ENCODE measurements at places on chromosomes 3 and 15. TPM values are rescaled to one million over a fixed set of nuclear protein-coding genes. Genes with fewer than 3 reads are reported as not detected.

Gene NR2E3
- 0.05 TPM for polyA plus RNA-seq

- DNase-seq = no peak
These were observed 21.4 kb downstream of the FEM1B start for GRCh38 chr15:68298882-68299381.

DNA sequence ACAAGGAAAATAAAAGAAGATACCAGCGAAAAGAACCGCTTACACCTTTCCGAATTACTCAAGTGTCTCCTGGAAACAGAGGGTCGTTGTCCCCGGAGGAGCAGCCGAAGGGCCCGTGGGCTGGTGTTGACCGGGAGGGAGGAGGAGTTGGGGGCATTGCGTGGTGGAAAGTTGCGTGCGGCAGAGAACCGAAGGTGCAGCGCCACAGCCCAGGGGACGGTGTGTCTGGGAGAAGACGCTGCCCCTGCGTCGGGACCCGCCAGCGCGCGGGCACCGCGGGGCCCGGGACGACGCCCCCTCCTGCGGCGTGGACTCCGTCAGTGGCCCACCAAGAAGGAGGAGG is 325 bp downstream of the ALCAM start:
- DNase-seq = peak; percentile 13

Gene SENP2
- 9.2 TPM for polyA plus RNA-seq

Gene TRIM42
- polyA plus RNA-seq = not detected

DNA sequence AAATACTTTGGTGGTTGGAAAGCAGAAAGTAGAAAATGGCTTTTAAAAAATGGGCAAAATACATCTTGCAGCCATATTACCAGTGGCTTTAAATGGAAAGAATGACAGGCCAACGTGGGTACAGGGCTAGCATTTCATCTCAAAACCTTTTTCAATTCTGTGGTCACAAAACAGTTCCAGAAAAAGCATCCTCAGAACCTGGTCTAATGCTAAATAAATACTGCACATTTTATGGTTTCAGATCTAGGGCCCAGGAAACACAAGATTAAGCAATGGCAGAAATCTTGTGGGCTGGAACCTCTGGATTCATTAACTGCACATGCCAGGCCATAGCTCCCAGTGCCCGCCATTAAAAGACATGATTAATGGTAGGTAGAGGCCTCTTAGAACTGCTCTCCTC is 470.2 kb upstream of the RASGRP1 start:
- DNase-seq = no peak

DNA sequence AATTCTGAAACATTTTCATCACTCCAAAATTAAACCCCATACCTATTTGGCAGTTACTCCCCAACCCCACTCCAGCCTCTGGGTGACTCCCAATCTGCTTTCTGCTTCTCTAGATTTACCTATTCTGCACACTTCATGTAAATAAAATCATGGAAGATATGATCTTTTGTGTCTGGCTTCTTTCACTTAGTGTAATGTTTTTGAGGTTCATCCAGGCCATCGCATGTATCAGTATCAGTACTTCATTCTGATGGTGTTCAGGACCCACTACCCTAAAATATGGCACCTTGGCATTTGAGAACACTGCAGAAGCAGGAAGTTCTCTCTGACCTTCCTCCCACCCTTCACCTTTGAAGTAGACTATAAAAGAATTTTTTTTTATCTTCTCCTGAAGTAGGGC is 78.7 kb upstream of the SLC25A26 start:
- no peak for DNase-seq

GRCh38 chr3:71563827-71564226 is 19.7 kb downstream of the FOXP1 start:
- no peak for DNase-seq

DNA sequence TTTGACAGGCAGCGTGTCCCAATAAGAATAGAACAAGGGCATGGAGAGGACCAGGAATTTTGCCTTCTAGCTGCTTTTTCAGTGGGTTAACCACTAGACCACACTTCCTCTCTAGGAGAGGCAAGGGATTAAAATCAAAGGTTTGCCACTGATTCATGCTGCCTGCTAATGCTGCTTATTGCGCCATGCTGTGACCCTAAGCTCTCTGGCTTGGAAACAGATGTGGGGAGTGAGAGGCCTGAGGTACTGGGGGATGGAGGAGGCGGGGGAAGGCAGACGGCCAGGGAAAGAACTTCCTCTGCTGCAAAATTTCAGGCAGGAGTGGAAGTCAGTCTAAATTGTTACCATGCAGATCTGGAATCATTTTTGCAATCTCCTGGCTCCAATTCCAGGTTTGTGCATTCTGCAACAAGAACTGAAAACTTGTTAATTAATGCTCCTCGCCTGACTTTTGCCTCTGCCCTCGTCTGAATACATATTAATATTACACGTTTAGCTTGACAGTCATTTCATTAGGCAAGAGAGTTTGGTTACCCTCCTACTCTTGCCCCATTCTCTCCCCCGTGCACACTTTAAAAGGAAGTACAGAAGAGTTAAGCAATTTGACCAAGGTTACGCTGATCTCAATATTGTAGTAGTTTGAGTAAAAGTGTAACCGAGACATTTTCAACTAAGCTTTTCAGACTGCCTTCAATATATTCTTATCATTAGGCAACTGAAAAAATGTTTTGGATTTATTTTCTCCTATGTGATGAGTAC is 121.7 kb upstream of the SPRED1 start:
- peak; percentile 90 for DNase-seq

GRCh38 chr15:55297315-55297714 is 7.7 kb upstream of the RAB27A start:
- DNase-seq = no peak

Gene ZBBX
- polyA plus RNA-seq = not detected

DNA sequence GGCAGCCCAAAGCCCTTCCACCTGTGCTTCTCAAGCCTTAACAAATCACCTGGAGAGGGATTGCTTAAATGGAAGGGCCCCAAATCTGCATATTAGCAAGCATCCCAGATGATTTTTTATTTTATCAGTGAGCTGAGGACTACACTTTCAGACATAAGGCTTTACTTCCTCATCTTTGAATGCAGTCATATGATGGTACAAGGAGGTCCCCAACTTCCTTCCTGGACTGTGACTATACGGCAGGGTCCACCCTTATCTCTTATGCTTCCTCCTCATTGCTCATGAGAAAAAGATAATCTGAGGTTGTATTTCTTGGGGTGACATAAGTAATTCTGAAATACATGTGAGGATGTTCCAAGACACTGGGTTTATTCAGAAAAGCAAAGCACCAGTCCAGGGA is 13.7 kb upstream of the HEG1 start:
- no peak for DNase-seq

GRCh38 chr15:31477851-31478701 is 151.4 kb downstream of the KLF13 start:
- no peak for DNase-seq

DNA sequence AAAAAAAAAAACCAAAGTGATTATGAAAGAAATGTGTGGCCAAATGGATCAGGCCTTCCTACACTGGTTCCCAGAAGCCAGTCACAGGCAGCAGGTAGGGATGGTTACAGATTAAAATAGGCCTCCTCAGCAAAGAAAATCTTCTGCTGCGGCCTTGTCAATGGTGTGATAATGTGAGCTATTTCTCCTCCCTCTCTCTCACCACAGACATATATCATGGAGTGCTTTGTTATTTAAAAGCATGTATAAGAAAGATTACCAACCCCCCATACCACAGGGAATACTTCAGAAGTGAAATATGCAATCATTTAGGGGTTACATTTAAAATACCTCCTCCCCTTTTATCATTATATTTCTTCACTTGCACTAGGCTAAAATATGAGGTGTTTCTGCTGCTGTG is 32.2 kb upstream of the LRTM1 start:
- no peak for DNase-seq

Gene PLS1
- 0.66 TPM for polyA plus RNA-seq

All from right cardiac atrium (tissue), 5 donors.